Stimulated activated CD4-positive, alpha-beta T cell treated with anti-CD3 and anti-CD28 coated beads, Interleukin-1b, Interleukin-23, amount 100 ng/mL, for 1 hour (primary cell): ENCODE measurements at places on chromosomes 7 and 10.

GRCh38 chr10:121928528-121928884 is 675 bp upstream of the ATE1 start:
- DNase-seq, result no peak

DNA sequence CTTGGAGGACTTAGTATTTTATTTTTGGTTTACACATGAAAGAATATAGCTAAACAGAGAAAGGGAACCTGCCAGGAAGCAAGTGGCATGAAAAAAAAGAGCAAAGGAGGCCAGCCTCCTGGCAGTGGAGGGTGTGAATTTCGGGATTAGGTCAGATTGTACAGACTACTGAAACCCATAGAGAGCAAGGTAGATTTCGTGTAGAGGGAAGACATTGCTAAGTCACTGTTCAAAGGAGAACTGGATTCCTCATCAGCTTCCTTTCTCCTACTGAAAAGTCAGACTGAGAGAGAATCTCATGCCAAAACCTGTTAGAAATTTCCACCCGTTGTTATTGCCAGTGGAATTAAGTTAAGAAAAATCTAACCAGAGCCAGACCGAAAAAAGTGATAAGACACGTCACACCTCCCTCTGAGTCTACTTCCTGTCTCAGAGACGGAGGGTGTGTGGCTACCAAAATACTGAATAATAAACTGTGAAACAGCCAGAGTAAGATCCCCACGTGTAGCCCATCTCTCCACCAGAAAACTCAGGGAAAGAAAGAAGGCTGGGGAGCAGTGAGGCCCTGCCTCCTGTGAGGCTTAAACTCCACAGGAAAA is 118.8 kb downstream of the SKIDA1 start:
- no peak for DNase-seq

DNA sequence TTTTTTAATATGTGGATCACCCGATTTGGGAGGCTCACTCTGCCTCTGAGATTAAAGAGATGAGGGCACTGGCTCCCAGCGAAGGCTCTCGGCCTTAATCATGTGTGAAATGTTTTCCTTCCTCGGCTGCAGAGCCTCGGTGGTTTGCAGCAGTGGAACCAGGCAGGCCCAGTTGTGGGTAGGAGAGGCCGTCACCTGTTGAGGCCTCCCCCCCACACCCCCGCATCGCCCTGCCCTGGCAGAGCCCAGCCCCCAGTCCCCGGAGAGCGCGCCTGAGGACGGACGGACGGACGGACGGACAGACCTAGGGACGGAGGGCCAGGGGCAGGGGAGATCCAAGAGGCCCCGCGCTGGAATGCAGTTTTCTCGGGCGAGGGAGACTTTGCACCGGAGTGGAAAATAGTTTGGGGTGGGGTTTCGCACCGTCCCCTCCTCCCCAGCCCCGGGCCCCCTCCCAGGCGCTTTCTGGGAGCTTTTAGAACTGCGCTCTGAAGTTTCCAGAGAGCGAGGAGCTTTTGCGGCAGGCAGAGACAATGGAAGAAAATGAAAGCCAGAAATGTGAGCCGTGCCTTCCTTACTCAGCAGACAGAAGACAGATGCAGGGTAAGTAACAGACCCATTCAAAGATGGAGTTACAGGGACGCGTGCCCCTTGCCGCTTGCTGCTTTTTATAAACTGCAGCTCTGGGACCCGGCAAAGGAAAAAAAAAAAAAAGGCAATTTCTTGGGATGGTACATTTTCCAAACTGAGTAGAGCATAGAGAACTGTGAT is at the start of gene KIAA1217:
Gene KIAA1217 (plus strand): TSS at position 478 of the 771 bp plus-strand sequence. CDS start 56 bp downstream, at position 534.
- no peak for DNase-seq

DNA sequence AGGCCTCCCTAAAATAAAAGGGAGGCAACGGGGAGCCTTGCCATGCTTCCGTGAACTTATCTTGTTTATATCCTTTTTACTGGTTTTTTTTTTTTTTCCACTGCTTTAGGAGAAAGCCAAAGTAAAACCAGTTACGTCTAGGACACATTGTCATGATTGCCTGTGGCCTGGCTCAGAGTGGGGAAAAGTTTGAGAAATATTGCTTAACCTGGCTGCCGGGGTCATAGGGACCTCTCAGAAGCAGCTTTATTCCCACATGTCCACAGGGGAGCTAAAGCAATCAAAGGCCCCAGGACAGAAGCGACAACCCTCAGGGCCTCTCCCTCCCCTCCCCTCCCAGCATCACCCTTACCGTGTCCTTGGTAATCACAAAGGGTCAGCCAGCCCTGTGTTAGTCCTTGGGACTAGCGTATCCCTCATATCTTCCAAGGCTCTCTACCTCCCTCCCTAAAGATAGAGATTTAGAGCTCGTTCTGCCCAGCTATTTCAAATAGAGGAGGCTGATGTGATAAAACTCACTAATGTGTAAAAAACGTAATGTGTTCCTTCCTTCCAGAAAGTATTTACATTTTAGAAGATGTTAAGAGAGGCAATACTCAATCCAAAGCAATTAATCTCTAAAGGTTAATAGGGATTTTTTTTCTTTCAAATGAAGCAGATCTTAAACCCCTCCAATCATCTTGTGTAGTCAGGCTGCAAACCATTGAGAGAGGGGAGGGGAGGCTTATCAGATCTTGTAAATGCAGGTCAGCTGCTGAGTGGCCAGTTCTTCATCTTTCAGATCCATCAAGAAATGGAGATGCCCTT is 64.8 kb upstream of the PRKAR2B start:
- DNase-seq, result no peak
